ENCODE measurements at places on chromosomes 4 and X.

GRCh38 chr4:173288296-173288695 lies 45.9 kb downstream of the HMGB2 start:
- peak; percentile 59 for DNase-seq

DNA sequence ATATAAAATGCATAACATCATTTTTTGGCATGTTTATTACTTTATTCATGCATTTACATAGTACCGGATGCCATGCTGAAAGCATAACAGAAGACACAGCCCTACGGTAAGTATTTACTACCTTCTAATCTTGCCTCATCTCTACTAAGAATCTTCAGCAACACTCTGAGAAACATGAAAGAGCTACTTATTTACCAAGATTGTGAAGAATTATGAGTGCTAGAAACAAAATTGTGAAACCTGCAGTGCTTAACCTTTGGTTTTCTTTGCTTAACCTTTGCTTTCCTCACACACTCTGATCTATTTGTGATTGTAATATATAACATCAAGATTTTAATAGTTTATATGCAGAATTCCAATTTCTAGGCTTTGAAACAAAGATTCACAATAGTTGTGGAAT lies 7.4 kb downstream of the ANTXR2 start:
- DNase-seq = no peak

DNA sequence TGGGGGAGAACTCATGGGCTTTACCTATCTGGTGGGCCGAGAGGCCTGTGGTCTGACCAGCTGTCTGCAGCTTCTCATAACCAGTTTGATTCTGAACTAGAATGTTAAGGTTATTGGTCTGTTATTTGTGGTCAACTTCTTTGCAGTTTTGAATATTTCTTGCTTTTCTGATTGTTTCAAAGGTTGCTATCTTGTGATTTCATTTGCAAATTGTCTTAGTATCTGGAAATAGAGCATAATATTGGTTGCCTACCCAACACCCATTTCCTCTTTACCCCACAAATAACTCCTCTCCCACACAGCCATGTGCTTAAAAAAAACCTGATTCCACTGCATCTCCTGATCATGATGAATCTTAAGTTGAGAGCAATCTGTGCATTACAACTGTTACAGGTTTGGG lies 39.1 kb upstream of the BMP2K start:
- no peak for DNase-seq

DNA sequence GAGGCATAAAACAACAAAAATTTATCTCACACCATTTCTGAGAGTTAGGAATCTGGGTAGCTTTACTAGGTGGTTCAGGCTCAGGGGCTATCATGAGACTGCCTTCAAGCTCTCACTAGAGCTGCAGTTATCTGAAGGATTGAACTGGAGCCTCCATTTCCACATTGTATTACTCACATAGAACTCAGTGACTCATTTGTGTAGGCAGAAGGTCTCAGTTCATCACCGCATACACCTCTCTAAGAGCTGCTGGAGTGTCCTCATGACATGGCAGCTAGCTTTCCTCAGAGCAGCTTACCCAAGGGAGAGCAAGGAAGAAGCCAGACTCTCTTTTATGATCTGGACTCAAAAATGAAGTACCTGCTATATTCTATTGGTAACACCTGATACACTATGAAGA lies 389.2 kb downstream of the IQCM start:
- no peak for DNase-seq

DNA sequence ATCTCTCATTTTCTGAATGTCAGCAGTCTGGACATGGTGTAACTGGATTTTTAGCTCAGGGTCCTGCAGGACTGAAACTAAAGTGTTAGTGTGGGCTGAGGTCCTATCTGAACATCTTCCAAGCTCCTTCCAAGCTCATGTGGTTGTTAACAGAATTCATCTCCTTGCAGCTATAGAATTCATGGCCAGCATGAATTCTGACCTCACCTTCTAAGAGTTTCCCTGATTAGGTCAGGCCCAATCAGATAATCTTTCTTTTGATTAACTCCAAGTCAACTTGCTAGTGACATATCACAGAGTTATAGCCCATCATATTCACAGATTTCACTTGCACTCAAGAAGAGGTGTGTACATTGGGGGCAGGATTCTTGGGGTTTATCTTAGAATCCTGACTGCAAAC lies 59.5 kb downstream of the LIMCH1 start:
- DNase-seq = no peak

- DNase-seq = no peak
Measured at GRCh38 chrX:48003367-48003757, 427 bp downstream of the ZNF182 start.

DNA sequence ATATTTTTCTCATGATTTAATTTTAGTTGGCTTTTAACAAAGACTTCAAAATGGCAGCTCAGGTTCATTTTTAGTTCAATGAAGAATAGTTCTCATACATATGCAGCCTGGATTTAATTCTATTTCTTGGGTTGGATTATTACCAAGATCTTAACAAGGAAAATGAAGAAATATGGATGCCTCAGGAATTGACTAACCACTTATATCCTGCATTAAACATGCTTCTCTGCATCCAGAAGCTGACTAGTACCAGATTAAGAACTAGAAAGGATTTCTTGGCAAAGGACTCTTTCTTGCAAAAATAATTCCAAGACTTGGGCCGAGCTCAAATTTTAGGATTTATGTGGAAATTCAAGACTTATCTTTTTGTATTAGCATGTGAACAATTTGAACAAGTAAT lies 5.6 kb upstream of the KLHL2 start:
- peak; percentile 72 for DNase-seq

DNA sequence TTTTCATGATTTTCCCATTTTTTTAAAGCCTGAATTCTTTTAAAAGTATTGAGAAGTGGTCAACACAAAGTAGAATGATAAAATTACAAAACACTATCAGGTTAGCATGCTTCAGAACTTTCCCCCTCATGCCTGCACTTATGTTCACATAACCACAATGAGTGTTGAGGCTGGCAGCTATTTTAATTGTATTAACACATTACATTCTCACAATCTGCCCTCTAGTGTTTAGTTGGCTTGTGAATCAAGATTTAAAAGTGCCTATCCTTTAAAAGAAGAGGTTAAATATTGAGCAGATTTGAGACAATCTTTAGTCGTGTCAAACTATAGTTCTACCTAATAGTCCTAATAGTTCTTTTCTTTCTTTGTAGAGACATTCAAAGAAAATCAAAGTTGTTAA lies 93.6 kb upstream of the NAP1L5 start:
- DNase-seq = peak; percentile 57

DNA sequence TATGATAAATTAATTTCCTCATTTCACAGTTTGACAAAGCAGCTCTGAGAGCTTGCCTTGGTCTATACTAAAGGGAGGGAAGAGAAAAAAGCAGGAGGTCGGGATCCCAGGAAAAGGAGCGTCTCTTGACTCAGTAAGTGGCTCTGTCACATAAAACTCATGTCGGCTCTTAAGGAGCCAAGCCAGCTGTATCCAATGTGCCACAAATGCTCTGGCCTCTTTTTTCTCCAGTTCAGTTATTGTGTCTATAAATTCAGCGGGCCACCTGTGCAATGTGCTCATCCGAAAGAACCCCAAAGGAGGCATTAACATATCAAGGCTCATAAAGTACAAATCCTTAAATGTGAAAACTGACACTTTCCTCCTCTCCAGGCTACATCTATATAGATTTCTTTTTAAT lies 337.7 kb upstream of the FAM241A start:
- DNase-seq = no peak

DNA sequence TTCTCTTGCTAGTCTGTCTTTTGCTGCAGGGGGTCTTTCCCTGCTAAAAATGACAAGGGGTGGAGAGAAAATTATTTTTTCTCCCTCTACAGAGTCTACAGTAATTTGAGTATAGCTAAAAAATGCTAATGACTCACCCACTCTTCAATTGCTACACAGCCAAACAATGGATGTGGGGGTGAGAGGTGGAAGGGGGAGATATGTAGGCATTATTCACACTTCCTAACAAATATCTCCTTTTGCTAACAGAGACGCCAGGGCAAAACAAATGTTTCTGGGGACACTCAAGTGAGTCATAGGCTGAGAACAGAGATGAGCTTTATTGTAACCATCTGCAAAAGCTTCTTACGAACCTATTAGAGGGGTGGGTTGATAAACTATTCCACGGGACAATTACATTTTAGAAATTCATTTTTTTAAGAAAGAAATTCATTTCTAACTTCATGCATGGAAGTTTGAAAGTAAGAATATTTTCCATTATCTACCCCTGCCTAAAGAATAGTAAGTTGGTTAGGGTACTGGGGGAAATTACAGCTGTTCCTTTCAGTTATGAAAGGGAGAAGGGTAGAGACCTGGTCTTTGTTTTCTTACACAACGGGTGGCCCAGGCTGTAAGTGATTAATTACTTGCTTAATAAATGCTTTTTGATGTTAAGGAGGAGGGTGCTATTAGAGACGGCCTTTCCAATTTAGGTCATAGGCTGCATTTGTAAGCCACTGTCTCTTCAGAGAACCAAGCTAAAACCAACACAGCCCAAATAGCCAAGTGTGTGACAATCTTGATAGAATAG lies 12.8 kb downstream of the SCD5 start:
- DNase-seq = peak; percentile 91

- DNase-seq = no peak
Measured at GRCh38 chr4:157587681-157588423, 367.3 kb downstream of the GRIA2 start.

DNA sequence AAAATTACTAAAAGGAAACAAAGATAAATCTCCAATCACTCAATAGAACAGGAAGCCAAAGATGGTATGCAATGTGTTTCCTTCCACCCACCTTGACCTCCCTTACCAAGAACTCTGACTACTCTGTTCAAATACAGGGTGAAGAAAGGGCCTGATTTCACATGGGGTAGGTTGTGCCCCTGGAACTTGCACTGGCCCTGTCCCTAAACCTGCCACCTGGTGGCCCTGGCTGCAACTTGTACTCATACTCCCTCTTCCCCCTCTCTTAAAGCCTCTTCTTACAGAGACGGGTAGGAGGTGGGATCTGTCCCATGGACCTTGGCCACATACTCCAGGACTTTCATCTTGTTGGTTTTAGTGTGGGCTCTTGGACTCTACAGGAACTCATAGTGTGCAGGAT lies 17.3 kb upstream of the TMEM185A start:
- DNase-seq = no peak

GRCh38 chr4:163378661-163379060 lies 35.0 kb downstream of the NPY5R start:
- no peak for DNase-seq

DNA sequence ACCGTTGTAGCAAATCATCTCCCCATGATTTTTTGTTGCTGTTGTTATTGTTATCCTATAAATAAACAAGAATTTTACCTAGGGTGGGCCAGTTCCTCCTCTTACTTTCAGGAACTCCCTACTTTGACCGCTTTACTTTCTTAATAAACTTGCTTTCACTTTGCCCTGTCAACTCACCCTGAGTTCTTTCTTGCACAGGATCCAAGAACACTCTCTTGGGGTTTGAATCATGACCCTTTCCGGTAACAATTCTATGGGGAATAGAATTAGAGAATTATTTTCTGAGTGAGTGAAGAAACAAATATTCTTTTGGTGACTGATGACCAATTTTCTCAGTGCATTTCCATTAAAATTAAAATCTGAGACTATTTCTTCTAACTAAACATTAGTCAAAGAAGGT lies 584.0 kb upstream of the TENM3 start:
- peak; percentile 74 for DNase-seq

DNA sequence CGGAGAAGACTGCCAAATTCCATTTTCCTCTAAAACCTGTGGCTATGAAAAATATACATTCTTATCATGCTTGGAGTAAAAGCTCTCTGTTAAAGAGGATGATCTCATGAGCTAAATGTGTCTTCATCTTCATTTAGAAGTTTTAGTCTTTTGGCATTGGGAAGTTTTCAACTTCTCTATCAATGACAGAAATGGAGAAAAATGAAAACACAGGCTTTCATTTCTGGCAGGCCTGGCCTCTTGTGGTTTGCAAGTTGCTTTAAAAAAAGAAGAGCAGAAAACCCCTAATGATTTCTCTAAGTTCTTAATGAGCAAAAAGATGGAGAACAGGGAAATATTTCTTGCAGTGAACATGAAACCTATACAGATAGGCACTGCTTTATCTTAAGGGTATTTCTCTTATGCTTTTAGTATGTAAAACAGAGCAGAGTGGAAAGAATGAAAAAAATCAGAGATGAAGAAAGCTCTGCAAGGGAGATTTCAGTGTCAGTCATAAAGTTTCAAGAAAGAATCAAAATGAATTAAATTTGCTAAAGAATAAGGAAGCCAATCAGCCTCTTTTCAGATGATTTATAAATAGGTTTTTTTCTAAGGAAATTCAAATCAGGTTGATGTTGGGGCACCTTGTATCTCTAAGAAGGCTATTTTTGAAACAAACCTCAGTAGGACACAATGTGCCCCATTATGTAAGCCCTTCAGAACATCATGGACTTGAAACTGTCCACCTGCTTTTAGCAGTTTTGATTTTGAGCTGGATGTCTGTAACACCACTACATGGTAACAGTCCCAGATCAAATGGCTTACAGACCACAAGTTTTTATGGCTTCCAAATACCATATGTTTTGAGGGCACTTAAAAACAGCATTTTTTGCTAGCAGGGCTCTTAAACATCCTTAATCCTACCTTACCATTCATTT lies 225.0 kb downstream of the GRIA3 start:
- DNase-seq = peak; percentile 85

- peak; percentile 34 for DNase-seq
Measured at GRCh38 chr4:87270144-87270543, 49.7 kb upstream of the KLHL8 start.

DNA sequence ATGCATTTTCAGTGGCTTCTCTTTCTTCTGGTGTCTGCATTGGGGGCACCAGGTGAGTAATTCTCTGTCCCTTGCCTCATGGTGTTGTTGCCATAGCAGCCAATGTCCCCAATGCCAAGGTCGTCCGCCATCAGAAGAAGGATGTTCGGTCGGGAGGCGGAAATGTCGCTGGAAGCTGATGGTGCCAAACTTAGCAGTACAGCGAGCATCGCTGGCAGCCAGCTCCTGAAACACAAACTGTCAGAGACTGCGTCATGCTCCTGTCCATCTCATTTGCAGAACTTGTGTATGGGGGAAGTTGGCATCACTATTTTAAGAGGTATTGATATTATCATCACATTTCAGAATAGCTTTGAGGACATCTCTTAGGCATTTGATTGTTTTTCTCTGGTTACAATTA lies 29.1 kb upstream of the ARSD start:
- no peak for DNase-seq

- DNase-seq = peak; percentile 22
Measured at GRCh38 chr4:182126096-182126495, 117.1 kb upstream of the TENM3 start.

All from fibroblast of skin of scalp (primary cell).